NCI-H2029 treated with DMSO at 0.1 percent for 48 hours (cell line): ENCODE measurements at places on chromosomes 1 and 21.

DNA sequence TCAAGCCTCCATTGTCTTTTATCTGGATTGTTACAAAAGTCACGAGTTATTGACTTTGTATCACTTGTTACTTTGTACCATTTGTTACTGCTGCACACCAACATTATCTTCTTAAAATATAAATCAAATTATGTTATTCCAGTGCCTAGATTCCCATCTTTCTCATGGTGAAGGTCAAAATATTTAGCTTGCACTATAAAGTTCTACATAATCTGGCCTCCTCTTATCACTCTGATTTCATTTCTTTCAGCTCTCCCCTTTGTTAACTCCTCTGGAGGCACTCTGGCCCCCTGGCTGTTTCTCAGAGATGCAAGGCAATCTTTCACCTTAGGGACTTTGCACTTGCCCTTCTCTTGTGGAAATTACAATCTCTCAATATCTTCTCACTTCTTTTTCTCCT is 143.8 kb downstream of the OLFM3 start:
- no peak for DNase-seq

DNA sequence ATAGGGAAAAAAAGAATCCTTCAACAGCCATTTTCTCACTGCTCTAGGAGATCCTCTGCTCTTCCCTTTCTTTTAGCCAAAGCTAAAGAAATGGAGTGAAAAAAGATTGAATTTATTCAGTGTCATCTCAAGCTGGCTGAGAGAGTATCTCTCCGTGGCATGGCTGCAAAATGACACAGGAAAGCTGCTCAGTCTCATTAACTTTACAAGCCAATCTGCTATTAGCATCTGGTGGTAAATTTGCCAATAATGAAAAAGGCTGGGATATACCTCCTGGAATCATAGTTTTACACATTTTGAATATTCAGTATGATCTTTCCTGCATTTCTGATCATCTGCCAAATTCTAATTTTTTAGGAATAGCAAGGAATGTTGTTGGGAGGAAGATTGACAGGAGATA is 176.8 kb upstream of the CHRM3 start:
- DNase-seq: no peak

- no peak for DNase-seq
Measured at GRCh38 chr1:58618303-58618702, 41.3 kb upstream of the TACSTD2 start.

DNA sequence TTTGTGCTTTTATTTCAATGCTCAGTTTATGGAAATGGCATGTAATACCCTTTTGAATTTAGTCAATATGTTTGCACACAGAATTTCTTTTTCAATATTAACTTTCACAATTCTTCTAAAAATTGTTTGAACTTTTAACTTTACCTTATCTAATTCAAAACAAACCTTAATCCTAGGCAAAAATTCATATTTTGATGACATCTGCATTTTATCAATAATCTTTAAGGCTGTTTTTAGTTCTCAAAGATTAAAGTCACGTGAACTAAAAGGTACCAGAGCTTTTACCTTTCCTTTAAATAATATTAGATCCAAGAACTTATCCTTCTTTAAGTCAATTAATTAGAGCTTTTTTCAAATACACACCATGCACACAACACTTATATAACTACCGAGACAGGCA is 218.9 kb upstream of the NCAM2 start:
- DNase-seq: no peak

DNA sequence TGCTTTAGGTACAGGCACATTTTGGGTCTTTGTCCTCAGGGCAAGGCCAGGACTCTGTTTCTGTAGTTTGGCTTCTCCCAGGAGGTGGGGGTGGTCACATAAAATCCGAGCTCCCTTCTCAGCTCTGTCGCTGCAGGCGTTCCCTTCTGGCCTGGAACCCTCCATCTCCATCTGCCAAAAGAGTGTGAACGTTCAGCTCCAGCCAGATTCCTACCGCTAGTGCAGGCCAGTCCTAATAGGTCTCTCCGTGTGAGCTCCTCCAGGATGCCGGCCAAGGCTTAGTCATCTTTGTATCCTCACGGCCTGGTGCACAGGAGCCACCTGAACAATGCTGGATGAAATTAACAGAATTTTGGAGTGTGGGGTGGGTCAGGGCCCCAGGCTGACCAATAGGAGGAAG is 19.9 kb upstream of the KCNA10 start:
- no peak for DNase-seq
